OCI-M1 (cell line): ENCODE measurements at places on chromosomes 1 and 21.

GRCh38 chr1:218304281-218305039 is 19.4 kb downstream of the RRP15 start:
- peak; percentile 99 for DNase-seq

- DNase-seq = no peak
Measured at GRCh38 chr1:235369802-235370201, 2.6 kb downstream of the TBCE start.

DNA sequence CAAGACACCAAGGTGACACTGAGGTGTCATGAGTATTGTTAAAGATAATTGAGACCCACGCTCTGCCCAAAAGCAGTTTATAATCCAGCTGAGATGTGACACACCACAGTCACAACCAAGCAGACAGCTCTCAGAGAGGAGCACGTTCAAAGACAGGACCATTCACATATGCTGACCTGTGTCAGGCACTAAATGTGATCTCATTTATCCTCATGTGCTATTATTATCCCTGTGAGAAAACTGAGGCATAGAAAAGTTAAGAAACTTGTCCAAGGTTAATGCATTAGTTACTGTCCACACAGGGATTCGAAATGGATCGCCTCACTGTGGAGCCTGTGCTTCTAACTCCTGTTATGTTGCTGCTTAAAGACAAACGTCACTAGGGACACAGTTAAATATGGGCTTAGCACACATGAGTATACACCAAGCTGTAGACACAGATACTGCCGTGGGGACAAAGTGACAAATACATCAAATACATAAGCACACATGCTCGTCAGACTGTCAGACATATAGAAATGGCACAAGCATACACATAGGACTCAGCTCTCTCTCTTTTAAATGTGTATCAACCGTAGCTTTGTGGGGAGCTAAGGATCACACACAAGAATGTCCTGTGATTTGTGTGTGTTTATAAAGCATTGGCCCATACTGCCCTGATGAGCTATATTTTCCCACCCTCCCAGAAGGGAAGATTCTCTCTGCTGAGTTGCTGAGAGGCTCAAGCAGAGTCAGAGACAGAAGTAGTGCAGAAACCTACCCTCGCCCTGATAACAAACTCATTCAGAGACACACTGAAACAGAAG is 3.5 kb upstream of the IGSF8 start:
- DNase-seq = no peak

GRCh38 chr21:31201144-31201543 is 142.9 kb downstream of the TIAM1 start:
- peak; percentile 28 for DNase-seq

DNA sequence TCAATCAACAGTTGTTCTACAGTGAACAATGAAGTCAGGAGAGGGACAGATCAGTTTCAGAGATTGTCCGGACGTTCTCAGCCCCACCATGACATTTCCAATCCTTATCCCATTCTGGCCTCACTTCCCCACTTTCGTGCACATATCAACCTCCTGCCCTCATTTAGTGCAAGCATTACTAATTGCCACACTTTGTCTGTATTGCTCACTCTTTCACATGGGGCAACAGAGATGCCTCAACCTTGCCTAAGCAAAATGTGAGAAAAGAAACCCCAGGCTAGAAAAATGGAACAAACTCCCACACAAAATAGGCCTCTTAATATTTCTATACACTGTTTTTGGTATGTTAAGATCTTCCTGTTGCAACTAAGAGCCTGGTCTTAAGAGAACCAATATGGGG is 8.9 kb upstream of the RGS1 start:
- DNase-seq = no peak

- peak; percentile 86 for DNase-seq
Measured at GRCh38 chr21:23977971-23978370, 1629.3 kb downstream of the MRPL39 start.

GRCh38 chr1:17412093-17412870 is 27.2 kb downstream of the RCC2 start:
- DNase-seq = no peak

DNA sequence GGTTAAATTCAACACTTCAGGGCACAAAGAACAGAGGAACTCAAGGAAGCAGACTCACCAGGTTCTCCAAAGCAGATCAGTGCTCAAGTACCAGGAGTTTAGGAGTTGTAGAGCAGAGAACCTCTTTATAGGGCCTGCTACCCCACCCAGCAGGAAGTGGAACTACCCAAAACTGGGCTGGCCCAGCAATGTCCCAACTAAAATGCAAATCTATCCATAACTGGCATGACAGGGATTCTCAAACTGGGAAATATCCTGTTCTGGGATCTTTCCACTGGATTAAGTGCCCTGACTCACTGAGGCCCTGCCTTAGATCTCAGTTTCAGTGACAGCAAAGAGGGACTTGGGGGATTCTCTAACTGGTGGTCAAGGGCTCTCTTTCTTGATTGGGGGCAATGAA is at the start of gene SPRR2E:
Gene SPRR2E, minus strand, starts transcription at position 101 of the 400 bp plus-strand sequence. CDS start 775 bp downstream, outside the sequence.
- DNase-seq = no peak

DNA sequence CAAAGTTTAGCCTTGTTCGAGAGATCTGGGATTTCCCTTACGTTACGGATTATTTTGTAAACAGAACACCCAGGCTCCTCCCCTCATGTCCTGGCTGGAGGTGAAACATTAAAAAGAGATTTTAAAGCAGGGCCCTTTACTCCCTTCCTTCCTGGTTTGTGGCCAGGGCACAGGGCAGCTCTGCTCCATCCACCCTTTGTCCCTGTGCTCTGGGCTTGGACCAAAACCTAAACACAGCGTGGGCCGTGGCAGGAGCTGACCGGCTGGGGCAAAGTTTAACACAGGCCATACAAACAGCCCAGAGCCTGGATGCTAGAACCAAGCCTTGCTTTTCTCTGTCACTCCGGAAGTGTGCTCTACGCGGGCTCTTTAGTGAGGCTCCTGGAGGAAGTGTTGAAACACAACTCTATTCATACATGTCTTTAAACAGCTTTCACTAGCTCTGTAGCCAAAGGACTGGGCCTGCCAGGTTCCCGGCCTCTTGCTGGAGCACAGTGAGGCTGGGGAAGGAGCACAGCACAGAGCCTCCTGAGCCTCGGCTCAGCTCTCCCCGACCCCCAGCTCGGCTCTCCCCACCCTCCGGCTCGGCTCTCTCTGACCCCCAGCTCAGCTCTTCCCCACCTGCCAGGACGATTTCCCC is 84.7 kb downstream of the PDE9A start:
- DNase-seq = no peak

DNA sequence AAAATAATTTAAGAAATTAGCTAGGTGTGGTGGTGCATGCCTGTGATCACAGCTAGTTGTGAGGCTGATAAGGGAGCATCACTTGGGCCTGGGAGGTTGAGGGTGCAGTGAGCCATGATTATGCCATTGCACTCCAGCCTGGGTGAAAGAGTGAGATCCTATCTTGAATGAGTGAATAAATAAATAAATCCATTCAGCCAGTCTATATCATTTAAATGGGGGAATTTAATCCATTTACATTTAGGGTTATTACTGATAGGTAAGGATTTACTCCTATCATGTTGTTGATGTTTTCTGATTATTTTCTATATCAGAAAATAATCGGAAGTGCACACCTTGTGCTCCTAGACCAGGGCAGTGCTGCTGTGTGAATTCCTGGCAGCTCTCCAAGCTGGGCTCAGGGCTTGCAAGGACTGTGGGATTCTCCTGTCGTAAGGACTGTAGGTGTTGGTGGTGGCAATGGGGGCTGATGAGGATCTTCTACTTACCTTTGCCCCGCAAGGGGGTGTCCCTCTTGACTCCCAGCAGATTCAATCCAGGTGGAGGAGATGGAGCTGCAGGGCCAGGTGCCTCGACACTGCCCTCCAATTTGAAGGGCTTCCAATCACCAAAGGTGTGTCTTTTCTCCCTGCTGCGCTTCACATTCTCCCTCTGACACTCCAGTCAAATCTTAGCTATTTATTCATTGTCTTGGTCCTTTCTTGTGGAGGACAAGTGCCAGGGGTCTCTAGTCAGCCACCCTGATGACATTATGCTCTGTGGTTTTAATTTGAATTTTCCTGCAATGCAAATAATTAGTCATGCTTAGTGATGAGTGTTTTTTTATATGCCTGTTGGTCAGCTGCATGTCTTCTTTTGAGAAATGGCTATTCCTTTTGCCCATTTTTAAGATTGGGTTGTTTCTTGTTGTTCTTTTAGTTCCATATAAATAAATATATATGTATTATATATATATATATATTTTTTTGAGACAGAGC is 14.1 kb upstream of the TRAPPC10 start:
- no peak for DNase-seq

- DNase-seq = no peak
Measured at GRCh38 chr1:22791831-22792347, 81.2 kb downstream of the EPHB2 start.

DNA sequence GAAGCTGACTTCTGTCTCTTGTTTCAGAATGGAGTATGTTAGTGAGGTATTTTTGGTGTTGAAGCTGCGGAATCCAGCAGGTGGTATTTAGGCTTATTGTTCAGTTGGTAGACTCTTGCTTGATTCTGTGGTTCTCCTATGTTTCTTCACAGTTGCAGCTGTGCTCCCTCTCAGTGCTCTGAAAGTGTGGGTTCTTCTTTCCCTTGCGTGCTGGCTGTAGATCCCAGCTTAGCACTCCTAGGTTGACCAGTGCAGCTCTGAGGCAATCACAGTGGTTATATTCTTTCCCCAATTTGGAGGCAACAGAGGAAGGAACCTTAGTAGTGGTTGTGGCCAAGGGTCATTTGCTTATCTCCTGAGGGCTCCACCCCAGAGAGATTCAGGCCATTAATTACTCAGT is 269.2 kb upstream of the NRIP1 start:
- no peak for DNase-seq

GRCh38 chr1:24020025-24020424 is 39.9 kb upstream of the SRSF10 start:
- no peak for DNase-seq

GRCh38 chr1:157196245-157196543 is 58.0 kb upstream of the ETV3 start:
- no peak for DNase-seq

DNA sequence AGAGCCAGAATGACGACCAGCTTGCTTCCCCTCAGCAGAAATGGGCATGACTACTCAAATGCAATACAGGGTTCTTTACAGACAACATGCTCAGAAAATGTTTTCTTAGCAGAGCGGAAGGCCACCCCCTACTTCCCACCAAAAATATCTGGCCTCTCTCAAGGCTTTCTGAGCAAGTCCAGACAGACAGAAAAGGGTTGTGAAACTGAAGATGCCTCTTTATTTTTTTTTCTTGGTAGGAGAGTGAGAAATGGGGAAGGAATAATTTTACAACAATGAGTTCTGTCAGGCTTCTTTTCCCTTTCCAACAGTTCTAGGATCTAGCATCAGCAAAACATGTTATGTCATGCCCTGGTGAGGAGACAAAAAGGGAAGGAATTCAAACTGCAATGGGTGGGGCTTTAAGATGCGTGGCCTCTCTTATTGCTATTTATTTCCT is 172.0 kb upstream of the CAMK1G start:
- no peak for DNase-seq

- no peak for DNase-seq
Measured at GRCh38 chr21:33302055-33302454, 22.7 kb upstream of the IFNAR1 start.

DNA sequence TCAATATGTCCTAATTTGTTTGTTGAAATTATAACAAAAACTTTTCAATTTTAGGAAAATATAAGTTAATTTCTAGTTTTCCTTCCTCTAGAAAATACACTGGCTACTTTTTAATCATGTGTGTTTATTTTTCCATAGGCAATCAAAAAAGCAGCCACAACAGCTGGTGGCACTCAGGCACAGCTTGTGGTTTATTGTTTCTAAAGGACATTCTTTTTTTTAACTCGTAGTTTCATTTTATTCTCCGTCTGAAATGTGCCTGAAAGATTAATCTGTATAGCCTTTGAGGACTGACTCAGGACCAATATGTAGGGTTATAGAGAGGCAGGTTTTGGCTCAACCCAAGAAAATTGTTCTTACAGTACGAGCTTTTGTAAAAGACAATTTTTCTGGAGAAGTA is 20.7 kb upstream of the STX12 start:
- DNase-seq = no peak

DNA sequence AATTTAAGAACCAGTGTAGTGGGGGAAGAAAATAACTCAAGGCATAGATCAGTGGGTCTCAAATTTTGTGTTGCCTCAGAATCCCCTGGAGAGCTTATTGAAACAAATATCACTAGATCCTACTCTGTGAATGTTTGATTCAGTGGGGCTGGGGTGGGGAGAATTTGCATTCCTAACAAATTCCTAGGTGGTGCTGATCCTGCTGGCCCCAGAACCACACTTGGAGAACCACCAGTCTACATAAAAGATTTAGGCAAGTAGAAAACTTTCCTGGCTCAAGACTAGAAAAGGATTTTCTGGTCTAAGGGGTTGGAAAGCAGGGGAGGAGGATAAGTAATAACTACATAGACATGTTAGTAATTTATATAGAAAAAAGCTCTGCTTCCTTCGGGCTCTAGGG is 34.1 kb upstream of the C1orf21 start:
- DNase-seq = no peak

DNA sequence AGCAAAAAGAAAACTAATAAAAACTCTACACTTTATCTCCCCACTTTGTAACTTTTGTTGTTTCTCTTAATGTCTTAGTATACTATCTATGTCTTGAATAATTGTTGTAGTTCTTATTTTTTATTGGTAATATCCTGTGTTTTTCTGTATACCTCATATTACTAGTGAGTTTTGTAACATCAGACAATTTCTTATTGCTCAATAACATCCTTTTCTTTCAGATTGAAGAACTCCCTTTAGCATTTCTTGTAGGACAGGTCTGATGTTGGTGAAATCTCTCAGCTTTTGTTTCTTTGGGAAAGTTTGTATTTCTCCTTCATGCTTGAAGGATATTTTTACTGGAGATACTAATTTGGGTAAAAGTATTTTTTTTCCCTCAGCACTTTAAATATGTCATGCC is 79.8 kb upstream of the LRRC8B start:
- DNase-seq = no peak

GRCh38 chr1:156551869-156552268 is 20.5 kb downstream of the IQGAP3 start:
- no peak for DNase-seq

GRCh38 chr1:10829965-10830515 is 33.6 kb upstream of the CASZ1 start:
- no peak for DNase-seq

DNA sequence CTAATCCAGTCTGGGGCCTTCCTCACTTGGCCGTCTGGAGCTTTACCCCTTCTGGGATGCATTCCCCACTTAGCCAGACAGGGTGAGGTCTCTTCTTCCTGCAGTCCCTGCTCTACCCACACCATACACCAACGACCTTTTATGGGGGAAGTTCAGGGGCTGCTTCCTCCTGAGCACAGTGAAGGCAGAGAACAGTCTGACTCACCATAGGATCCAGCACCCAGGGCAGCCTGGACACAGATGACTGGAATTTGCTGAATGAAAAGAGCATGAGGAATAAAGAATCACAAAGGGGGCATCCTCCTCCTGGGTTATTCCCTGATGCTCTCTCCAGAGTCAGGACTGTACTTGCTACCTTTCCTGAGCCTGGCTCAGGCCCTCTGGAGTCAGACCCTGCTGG is 4.6 kb upstream of the FOXE3 start:
- DNase-seq = no peak
